ENCODE measurements at places on chromosomes 1 and 21. TPM values are rescaled to one million over a fixed set of nuclear protein-coding genes. Genes with fewer than 3 reads are reported as not detected.

EXTL1 gene
- total RNA-seq = 0.49 TPM

NBPF3 gene
- total RNA-seq = 6.7 TPM

RBP7 gene
- total RNA-seq = 8.7 TPM

ERICH3 gene
- total RNA-seq = not detected

KDF1 gene
- total RNA-seq = 10.5 TPM

HJV gene
- total RNA-seq = not detected

SPRR1B gene
- not detected for total RNA-seq

RGS13 gene
- total RNA-seq = 4.7 TPM

DNA sequence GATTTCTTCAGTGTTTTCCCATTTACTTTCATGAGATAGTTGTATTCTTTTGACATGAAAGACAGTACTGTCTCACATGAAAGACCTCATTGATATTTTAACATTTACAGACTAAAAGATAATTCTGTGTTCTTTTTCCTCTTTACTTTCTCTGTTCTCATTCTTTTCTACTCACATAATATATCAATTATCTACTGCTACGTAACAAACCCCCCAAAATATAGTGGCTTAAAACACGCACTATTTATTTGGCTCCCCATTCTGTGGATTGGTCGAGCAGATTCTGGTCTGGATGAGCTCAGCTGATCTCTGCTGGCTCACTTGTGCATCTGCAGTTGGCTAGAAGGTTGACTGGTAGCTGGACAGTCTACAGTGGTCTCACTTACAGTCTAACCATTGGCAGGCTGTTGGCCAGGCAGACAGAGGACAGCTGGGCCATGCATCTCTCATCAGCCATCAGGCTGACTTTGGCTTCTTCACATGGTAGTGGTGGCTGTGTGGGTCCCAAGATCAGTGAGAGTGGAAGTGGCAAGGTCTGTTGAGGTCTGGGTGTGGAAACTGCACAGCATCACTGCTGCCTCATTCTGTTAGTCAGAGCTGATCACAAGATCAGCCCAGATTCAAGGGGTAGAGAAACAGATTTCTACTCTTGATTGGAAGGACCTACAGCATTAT, 63.2 kb downstream of the MPZL1 start:
- H3K4me3 ChIP-seq = no peak overlapping the region

- peaks cover 20% of the 10 kb centered on the region for H3K4me1 ChIP-seq
- no peak overlapping the region for H3K4me3 ChIP-seq
- no peaks in the 10 kb centered on the region for H3K36me3 ChIP-seq
- no peaks in the 10 kb centered on the region for H3K27me3 ChIP-seq
- no peak overlapping the region for H3K27ac ChIP-seq
Measured at GRCh38 chr1:89260042-89260441, 12.6 kb downstream of the GBP5 start.

DNA sequence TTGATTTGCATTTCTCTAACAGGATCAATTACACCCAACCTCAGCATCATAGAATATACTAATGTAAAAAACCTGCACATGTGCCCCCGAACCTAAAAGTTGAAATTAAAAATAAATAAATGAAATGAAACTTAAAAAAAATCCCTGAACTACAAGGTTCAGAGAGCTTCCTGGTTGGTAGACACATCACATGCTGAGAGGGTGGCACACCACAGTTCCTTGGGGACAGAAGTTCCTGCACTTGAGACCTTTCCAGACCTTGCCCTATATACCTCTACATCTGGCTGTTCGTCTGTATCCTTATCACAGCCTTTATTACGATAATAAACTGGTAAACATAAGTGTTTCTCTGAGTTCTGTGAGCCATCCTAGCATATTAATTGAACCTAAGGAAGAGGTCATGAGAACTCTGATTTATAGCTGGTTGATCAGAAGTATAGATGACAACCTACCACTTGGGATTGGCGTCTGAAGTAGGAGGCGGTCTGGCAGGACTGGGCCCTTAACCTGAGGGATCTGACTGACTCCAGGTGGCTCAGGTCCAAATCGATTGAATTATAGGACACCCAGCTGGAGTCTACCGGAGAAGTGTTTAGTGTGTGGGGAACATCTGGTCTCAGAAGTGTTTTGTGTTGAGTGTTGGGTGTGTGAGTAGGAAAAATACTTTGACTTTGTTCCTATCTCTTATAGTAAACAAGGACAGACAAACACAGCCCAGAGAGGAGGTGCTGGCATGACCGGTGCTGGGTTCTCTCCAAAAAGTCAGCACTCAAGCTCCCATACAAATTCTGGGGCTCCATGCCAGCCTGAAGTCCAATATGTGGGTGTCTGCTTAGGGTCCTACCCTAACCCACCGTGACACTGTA, 19.0 kb downstream of the C1orf115 start:
- H3K27ac ChIP-seq = no peak overlapping the region
- H3K4me1 ChIP-seq = no peaks in the 10 kb centered on the region
- DNase-seq = no peak
- H3K27me3 ChIP-seq = no peaks in the 10 kb centered on the region
- no peak overlapping the region for H3K4me3 ChIP-seq
- H3K36me3 ChIP-seq = no peaks in the 10 kb centered on the region

GRCh38 chr1:154745286-154745731, 124.8 kb downstream of the KCNN3 start:
- no peak overlapping the region for H3K4me3 ChIP-seq
- no peaks in the 10 kb centered on the region for H3K36me3 ChIP-seq
- no peaks in the 10 kb centered on the region for H3K27me3 ChIP-seq

GRCh38 chr1:44559330-44559729, 115.0 kb downstream of the TMEM53 start:
- no peak overlapping the region for H3K27ac ChIP-seq
- no peak overlapping the region for H3K4me3 ChIP-seq
- no peaks in the 10 kb centered on the region for H3K36me3 ChIP-seq

GRCh38 chr1:106785176-106785575, 271.3 kb upstream of the PRMT6 start:
- H3K27me3 ChIP-seq = no peaks in the 10 kb centered on the region
- no peaks in the 10 kb centered on the region for H3K36me3 ChIP-seq
- no peak for DNase-seq
- H3K27ac ChIP-seq = no peak overlapping the region

- DNase-seq = no peak
- H3K36me3 ChIP-seq = peaks cover 56% of the 10 kb centered on the region
- no peaks in the 10 kb centered on the region for H3K27me3 ChIP-seq
- H3K4me1 ChIP-seq = peaks cover 37% of the 10 kb centered on the region
- H3K27ac ChIP-seq = no peak overlapping the region
Measured at GRCh38 chr1:66370462-66370971, 163.4 kb upstream of the SGIP1 start.

DNA sequence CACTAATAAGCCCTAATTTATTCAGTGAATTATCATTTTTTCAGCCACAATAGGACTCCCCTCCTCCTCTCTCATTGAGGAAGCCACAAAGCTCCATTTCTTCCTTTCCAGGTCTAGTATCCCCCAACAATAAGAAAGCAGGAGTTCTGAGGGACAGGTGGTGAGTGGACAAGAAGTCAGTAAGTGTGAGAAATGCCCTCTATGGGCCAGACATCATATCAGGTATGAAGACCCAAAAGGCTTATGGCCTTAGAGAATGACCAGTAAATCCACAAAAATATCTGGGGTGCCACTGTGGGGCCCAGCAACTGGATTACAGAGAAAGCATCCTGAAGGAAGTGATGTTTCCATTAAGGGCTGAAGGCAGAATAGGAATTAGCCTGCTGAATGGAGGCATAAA, 175.7 kb downstream of the TRIM33 start:
- no peak overlapping the region for H3K4me3 ChIP-seq
- H3K27me3 ChIP-seq = no peaks in the 10 kb centered on the region
- H3K27ac ChIP-seq = no peak overlapping the region
- H3K36me3 ChIP-seq = no peaks in the 10 kb centered on the region
- no peak for DNase-seq

- peaks cover 21% of the 10 kb centered on the region for H3K4me1 ChIP-seq
- H3K4me3 ChIP-seq = peak overlapping the region; percentile 86
- H3K27me3 ChIP-seq = no peaks in the 10 kb centered on the region
- peaks cover 3% of the 10 kb centered on the region for H3K36me3 ChIP-seq
- DNase-seq = no peak
- peak overlapping the region; percentile 83 for H3K27ac ChIP-seq
Measured at GRCh38 chr21:14383596-14384180, 742 bp upstream of the HSPA13 start.

DNA sequence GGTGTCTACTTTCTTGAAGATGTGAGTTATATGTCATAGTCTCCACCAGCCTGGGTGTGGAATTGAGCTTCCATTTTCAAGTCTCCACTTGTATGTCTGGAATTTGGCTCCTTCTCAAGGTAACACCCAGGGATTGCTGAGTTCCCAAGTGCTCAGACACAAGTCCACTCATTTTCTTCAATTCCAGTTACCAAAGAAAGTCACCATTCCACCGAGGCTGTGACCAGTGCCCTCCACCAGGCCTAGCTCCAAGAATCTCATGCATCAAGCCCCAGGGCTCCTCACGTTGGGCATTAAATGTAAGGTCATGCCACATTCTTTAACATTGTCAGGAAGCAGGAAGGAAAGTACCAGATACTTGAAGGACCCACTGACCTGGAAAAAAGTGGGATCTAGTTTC, 2.4 kb upstream of the RAB4A start:
- H3K4me1 ChIP-seq = peaks cover 17% of the 10 kb centered on the region
- no peaks in the 10 kb centered on the region for H3K27me3 ChIP-seq
- H3K27ac ChIP-seq = no peak overlapping the region
- no peak overlapping the region for H3K4me3 ChIP-seq
- H3K36me3 ChIP-seq = no peaks in the 10 kb centered on the region

- H3K27ac ChIP-seq = no peak overlapping the region
- H3K36me3 ChIP-seq = no peaks in the 10 kb centered on the region
- no peak overlapping the region for H3K4me3 ChIP-seq
- H3K27me3 ChIP-seq = no peaks in the 10 kb centered on the region
- H3K4me1 ChIP-seq = no peaks in the 10 kb centered on the region
Measured at GRCh38 chr21:14284481-14284880, 68.5 kb downstream of the RBM11 start.

DNA sequence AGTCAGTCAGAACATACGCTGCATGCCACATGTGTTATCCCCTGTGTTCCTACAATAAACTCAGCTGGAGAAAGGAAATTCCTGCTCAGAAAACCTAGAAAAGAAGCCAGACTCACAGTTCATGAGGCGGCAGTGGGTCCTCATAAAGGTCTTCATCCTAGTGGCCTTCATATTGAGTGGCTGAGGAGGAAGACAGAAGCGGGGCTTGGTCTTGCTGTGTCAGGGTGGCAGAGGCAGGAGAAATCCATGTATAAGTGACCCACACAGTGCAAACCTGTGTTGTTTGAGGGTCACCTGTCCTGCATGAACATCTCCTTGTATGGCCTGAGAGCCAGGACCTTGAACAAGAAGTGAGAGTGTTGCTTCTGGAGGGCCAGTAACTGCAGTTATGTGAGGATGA, 4.0 kb upstream of the WNT3A start:
- no peak for DNase-seq
- no peaks in the 10 kb centered on the region for H3K4me1 ChIP-seq
- H3K27ac ChIP-seq = no peak overlapping the region
- H3K36me3 ChIP-seq = no peaks in the 10 kb centered on the region

DNA sequence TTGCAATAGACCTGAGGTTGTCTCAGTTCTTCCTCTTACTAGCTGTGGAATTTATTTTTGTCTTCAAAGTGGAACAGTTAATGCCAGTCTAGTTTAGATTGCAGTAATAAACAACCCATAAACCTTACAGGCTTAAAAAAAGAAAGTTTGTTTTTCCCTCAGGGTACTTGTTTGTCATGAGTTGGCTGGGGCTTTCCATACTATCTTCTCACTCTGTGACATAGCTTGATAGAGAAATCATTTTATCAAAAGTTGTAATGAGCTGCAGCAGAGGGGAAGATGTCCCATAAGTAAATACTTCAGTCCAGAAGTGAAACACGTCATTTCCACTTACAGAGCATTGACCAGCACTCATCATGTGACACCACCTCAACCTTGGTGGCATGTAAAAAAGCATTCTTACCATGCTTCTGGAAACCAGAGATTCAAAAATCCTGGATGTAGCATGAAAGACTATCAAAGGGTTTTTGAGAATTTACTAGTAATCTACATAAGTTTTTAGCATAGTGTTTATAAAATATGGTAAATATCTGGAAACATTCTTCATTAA, 62.8 kb upstream of the COL11A1 start:
- H3K4me1 ChIP-seq = no peaks in the 10 kb centered on the region
- no peak overlapping the region for H3K4me3 ChIP-seq
- H3K27me3 ChIP-seq = no peaks in the 10 kb centered on the region
- no peaks in the 10 kb centered on the region for H3K36me3 ChIP-seq

- H3K27ac ChIP-seq = no peak overlapping the region
- peaks cover 4% of the 10 kb centered on the region for H3K4me1 ChIP-seq
- H3K36me3 ChIP-seq = no peaks in the 10 kb centered on the region
- H3K27me3 ChIP-seq = no peaks in the 10 kb centered on the region
- H3K4me3 ChIP-seq = no peak overlapping the region
Measured at GRCh38 chr1:23914921-23915320, 1.8 kb upstream of the CNR2 start.

DNA sequence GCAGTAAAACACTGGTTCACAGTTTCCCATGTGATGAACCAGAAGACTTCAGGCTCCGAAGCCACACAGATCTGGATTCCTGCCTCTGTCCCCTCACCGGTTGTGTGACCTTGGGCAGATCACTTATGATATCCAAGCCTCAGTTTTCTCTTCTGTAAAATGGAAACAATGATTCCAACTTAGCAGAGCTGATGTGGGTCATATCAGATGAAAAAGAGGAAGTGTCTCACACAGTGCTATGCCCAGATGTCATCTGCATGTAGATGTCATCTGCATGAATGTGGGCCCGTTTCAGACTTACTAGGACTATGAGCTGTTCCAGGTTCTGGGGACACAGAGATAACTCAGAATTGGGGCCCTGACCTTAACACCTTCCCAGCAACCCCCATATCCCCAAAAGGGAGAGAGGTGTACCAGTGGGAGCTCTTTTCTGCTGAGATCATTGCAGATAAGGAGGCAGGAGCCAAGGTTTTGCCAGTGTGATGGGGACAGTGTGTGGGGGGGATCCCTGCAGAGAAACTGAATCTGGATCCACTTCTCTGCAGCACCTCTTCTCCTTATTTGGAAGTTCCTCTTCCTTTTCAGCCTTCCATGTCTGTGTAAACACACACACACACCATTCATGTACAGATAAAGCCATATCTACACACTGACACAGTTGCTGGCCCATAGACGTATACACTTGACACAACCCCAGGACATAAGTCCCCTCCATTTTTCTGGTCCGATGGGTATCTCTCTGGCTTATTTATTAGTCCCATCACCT, 5.0 kb upstream of the ADGRB2 start:
- no peak overlapping the region for H3K27ac ChIP-seq
- peaks cover 17% of the 10 kb centered on the region for H3K4me1 ChIP-seq
- DNase-seq = no peak

DNA sequence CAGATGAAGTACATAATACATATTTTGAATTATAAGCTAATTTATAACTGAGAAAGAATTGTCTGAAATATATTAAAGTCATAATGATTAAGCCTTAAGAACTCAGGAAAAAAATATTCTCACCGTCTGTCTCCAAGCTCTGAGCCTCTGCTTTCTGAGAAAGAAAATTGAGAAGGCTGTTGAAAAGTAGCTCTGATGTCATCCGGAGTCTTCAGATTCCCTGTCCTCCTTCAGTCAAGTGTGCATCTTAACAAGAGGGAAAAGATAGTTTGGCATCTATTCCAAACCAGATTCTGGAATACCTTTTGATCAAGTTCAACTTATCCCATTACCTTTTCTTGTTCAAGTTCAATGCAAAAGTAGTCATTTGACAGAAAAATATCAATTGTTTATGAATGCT, 50.6 kb downstream of the NRIP1 start:
- H3K27ac ChIP-seq = no peak overlapping the region
- no peaks in the 10 kb centered on the region for H3K36me3 ChIP-seq
- no peak overlapping the region for H3K4me3 ChIP-seq

- no peaks in the 10 kb centered on the region for H3K36me3 ChIP-seq
- no peak overlapping the region for H3K27ac ChIP-seq
- no peaks in the 10 kb centered on the region for H3K4me1 ChIP-seq
- no peak overlapping the region for H3K4me3 ChIP-seq
Measured at GRCh38 chr1:207261971-207262370, 59.5 kb upstream of the CD55 start.
